ENCODE measurements at places on chromosomes 2 and 18.

DNA sequence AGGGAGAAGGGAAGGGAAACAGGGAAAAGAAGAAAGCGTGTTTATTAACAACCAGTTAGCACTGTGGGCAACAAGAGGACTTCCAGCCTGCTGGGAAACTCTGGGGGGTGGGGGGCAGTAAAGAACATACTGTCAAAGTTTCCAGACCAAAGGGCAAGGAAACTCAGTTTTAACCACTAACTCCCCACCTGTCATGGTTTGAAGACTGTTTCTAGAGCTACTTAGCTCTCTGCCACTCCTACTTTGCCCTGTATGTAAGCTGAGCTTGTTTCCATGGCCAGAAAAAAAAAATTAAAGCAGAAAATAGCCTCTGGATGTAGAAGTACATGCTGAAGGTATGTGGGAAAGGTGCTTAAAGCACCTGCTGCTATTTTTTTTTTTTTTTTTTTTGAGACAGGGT is 11.0 kb upstream of the PTPN2 start:
- no peak for DNase-seq

- no peak for DNase-seq
Measured at GRCh38 chr2:1784087-1784486, 39.8 kb upstream of the PXDN start.

DNA sequence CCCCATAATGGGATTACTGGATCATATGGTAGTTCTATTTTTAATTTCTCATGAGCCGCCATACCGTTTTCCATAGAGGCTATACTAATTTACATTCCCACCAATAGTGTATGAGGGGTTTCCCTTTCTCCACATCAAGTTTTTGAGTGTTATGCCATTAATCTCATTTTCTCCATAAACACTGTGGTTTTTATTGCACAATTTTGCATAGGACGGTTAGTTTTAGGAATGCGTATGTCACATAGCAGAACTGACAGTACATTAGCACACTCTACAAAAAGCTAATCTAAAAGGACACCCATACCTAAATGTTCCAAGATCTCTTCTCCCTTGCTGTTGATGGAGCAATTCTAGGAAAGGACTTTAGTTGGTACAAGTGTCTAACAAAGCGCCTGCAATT is 32.5 kb downstream of the DARS1 start:
- DNase-seq: no peak

GRCh38 chr2:45046786-45047185 is 37.5 kb upstream of the SIX2 start:
- no peak for DNase-seq

DNA sequence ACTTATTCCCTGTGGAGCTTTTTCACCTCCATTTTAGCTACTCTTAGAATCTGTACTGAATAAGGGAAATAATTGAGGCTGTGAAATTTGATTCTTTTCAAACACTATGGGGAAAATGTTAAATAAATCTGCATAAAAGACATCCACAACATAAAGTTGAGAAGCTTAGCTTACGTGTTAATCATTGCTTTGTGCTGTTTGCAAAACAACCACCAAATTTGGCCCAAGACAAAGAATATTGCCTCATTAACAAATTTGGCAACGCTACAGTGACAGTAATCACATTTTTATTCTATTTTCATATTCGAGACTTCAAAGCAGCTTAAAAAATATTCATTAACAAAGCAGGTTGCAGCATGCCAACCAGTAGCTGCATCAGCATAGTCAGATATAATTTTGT is 437.6 kb downstream of the DPP10 start:
- no peak for DNase-seq

DNA sequence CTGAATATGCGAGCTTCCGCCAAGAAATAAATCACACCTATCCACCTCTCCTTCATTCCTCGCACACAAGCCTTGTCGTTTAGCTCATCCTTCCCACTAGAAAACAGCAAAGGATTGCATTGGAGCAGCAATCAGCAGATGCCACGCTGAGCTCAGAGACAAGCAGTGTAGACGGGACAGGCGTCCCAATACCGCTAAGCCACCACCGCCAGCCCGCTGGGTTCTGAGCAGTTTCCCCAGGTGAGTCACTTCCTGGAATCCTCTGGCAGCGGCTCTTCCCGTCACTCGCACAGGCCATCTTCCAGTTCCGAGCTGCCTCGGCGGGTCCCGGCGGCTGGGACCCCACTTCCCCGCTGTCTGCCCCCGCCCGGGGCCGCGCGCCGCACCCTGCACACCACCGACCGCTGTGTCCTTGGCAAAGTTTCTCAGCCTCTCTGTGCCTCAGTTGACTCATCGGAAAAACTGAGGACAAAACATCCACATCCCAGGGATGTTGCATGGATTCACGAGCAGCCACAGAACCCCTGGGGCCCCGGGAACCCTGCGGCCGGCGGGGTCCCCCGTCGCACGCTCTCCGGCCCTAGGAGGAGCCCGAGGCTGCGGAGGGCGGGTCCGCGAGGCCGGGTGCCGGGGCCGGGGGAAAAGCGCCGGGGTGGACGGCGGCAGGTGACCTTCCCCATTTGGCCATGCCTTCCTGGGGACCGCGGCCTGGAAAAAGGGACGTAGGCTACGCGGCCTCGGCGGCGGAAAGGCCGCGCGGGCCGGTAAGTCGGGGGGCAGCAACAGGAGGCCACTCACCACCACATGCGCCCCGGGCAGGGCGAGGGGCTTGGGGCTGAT is 573 bp downstream of the KDSR start:
- peak; percentile 33 for DNase-seq

GRCh38 chr2:174108579-174108978 is 139.8 kb downstream of the OLA1 start:
- DNase-seq: no peak

GRCh38 chr18:39462436-39462835 is 1896.8 kb upstream of the CELF4 start:
- no peak for DNase-seq

DNA sequence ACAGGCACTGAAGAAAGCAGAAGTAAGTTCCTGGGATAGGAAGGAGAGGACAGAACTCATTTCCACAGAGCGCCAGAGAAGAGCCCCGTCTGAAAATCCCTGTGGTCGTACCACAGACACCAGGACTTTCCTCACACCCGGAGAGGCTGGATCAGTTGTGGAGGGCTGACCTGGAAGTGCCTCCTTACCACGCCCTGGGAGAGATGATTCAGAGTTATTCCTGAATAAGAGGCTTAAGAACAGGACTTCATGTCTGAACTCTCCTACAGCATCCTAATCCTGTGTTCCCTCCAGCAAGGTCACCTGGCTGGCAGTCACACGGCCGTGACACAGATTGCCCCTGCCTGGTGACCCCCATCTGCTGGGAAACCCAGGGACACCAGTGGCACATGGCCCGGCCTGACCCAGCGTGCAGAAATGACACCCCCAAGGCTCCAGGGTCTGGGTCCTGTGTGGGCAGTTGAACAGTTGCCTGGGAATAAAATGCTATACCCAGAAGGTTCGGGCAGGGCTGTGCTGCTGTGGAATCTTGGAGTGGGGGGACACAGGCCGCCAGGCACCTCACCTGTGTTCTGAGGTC is 105.9 kb downstream of the PXDN start:
- DNase-seq: no peak

DNA sequence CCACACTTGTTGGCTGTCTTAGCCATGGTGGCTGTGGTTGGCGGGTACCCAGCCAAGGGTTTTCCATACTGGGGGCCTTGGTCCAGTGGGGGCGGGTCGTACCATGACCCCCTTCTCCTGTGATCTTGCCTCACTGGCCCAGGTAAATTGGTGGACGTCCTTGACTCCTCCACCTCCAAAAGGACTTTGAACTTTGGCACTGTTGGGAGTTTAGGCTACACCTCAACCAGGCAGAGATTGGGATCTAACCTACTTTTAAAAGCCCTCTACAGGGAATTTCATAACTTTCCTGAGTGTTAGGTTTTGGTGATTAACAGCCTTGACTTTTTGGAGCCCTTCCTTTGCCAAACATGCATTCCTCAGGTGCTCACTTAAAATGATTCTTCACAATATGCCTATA is 106.7 kb downstream of the NEDD4L start:
- no peak for DNase-seq

DNA sequence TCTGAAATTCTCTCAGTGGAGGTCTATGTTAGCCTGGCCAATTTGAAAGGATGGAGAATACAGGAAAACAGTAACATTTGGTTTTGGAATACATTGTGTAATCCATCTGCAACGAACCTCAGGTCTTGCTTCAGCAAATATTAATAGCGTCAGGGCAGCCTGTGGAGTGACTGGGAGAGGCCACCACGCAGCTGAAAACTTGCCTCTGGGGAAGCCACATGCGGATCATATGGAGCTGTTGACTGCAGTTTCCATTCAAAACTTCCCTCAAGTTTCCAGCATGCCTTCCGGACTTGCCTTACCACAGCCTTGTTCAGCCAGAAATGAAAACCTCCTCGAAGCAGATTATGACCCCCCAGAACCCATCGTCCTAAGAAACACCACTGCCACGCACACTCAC is 25.7 kb downstream of the BCL11A start:
- no peak for DNase-seq

DNA sequence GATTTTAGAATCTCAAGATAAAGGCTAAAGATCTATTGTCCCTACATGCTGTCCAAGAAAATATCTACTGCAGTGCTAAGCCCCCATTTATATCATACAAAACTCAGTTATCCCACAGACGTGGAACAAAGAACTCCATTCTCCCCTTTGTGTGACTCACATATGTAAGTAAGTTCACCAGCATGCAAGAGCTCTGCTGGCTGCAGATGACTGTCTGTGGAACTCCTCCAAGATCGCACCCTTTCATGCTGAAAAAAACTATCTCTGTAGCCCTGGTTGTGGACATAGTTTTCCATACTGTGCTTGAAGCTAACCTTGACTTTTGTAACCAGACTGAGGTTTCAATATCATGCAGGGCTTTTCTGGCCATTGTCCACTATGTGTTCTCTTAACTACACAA is 207.1 kb downstream of the ZNF521 start:
- DNase-seq: no peak

- DNase-seq: no peak
Measured at GRCh38 chr2:145157741-145158591, 638.0 kb upstream of the ZEB2 start.

GRCh38 chr2:48015421-48015820 is 109.1 kb upstream of the FBXO11 start:
- DNase-seq: no peak

DNA sequence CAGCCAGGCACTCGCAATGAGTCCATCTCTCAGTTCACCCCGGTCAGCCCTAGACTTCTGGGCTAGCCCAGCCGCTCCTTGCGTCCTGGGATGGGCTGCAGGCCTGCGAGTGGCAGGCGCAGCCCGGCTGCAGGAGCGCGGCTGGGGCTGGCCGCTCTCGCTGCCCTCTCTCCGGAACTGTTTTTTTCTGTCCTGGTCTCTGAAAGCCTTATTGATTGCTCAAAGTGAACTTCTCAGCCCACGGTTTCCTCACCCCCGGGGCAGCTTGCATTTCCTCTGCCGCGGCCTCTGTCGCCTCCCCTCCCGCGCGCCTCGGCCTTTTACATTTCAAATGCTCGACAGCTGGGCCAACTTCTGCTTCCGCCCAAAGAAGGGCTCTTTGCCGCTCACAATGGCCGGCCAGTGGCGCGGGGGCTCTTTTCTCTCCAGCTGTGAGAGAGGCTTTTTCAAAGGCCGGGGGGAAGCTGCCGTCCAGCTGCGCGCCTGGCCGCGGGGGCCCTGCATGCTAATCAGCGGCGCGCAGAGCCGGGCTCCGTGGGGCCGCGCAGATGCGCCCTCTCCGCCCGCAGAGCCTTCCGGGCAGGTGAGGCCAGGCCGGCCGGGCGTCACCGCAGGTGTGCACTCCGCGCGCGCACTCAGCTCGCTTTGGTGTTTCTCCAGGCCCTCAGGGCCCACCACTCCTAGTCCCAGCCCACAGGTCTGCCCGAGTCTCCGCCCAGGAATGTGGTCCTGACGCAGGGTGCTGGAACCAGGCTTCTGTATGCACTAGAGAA is 513.8 kb downstream of the RNF144A start:
- no peak for DNase-seq

GRCh38 chr2:237295889-237296480 is 118.0 kb downstream of the COL6A3 start:
- no peak for DNase-seq

DNA sequence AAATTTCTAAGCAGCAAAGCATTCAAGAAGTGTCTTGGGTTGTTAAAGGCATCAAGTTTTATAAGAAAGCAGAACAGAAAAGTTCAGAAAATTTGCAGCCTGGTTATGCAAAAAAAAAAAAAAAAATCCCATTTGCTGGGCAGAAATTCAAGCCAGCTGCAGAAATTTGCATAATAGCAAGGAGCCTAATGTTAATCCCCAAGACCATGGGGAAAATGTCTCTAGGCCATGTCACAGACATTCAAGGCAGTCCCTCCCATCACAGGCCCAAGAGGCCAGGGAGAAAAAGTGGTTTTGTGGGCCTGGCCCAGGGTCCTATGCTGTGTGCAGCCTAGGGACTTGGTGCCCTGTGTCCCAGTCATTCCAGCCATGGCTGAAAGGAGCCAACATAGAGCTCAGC is 269.0 kb upstream of the SLC39A10 start:
- DNase-seq: no peak

GRCh38 chr2:50343150-50343830 is 688.6 kb downstream of the NRXN1 start:
- DNase-seq: no peak

DNA sequence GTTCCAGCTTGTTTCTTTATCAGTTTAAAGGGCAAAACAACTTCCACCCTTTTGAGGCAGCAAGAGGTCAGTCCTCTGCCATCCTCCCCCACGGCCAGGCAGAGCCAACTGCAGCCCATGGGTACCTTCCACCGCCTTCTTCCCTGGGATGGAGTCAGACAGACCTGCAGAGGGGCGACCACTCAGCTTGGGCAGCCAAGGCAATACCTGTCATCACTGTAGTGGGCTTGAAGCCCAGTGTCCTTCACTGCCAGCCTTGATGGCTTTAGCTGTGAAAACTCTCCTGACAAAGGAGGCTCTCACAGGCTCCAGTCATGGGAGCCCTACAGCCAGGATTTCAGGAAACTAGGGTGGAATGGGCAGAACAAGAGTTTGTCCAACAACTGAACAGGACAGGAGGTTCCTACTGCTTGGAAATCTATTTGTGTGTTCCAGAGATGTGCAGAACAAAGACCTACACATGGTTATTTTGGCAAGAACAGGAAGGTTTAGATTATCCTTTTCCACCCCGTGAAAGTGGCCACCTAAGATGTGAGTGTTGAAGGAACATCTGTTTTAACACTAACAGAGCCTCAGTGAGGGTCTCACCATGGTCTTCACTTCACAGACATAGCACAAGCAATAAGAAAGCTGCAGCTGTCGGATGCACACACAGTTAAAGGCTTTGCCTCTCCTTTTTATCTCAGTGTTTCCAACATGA is 93.9 kb upstream of the RMDN2 start:
- no peak for DNase-seq

DNA sequence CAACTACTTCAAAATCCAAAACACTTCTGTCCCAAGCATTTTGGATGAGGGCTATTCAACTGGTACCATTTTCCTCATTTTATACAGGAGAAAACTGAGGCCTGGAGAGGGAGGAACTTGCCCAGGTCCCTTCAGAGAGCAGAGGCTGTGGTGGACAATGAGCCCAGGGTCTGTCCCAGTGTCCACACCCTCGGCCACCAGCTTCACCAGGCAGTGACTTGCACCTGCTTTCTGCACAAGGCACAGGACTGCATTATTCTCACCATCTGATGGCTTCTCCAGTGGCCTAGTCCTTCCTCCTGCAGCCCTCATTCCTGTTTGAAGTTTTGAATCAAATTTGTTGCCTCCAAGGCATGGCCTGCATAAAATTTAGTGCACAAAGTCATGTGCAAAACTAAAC is 53.3 kb downstream of the RNF144A start:
- no peak for DNase-seq

GRCh38 chr2:54228945-54229344 is 27.1 kb downstream of the TSPYL6 start:
- DNase-seq: no peak

Data from activated CD8-positive, alpha-beta memory T cell treated with anti-CD3 and anti-CD28 coated beads for 1 hour (primary cell).